ENCODE measurements at places on chromosomes 4 and X. TPM values are rescaled to one million over a fixed set of nuclear protein-coding genes. Genes with fewer than 3 reads are reported as not detected.

The USP17L27 gene
- total RNA-seq: not detected

The IL21 gene
- not detected for total RNA-seq

The SCML2 gene
- total RNA-seq: 7.3 TPM

The TLR3 gene
- total RNA-seq: 0.46 TPM

The NPNT gene
- 0.19 TPM for total RNA-seq

The GC gene
- total RNA-seq: not detected

The MAGEA10 gene
- total RNA-seq: 0.04 TPM
